ENCODE measurements at places on chromosomes 7 and 10.

- DNase-seq, result no peak
Measured at GRCh38 chr7:40546616-40547501, 412.1 kb downstream of the SUGCT start.

DNA sequence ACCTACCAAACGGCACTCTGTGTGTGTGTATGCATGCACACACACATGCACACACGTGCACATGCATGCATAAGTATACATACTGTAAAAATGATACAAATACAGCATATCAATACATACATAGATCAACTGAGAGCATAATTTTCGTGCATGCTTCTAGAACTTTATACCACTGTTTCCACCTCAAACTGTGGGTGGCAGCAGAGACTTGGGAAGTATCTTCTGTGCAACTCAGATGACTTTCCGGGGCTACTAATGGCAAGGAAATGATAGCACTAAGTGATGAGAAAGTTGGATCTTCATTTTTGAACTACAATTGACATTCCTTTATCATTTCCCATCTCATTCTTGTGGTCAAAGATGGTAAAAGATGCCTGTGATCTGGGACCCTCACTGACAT lies 570.7 kb downstream of the REEP3 start:
- DNase-seq, result no peak

DNA sequence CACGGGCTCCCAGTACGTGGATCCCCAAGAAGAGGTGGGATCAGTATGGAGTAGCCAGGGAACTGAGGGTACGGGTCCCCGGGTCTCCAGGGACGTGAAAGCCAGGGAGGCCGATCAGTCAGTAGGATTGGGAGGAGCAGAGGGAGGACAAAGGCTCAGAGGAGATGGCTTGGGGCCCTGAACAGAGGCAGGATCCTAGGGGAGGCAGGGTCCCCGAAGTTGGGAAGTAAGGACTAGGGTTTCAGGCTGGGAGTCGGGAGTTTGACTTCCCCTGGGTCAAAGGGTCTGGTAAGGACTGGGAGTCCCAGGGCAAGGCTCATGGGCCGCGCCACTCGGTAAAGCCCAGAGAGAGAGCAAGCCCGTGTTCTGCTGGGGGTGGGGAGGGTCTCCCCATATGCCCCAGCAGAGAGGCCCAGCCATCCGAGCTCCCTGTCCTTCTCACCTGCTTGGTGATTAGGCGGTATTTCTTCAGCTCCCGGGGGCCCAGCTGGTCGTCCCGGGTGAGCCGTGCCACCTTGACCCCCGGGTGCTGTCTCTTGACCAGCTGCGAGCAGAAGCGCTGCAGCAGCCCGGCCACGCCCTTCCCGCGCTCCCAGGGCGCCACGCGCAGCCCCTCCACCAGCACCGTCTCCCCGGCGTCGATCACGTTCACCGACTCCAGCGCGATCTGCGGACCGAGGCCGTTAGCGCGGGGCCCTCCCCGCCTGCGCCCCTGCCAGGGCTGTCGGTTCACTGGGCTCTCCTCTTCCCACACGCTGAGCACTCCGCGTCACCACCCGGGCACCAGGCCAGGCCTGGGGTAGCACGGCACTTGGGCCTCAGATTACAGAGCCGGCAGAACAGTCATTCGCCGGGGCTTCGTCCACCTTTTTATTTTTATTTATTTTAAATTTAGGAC lies 7.0 kb downstream of the NAT16 start:
- DNase-seq, result no peak

- DNase-seq, result no peak
Measured at GRCh38 chr7:66631471-66631870, 2.8 kb downstream of the KCTD7 start.

Data from activated T-cell treated with anti-CD3 and anti-CD28 coated beads for 4 hours (primary cell).